ENCODE measurements at places on chromosomes 13 and 19.

GRCh38 chr19:4123615-4124568 is at the start of gene MAP2K2:
Gene MAP2K2 (minus strand): TSS chr19:4124122. CDS start chr19:4123875, 247 bp downstream.
- DNase-seq: peak; percentile 82

- DNase-seq: peak; percentile 99
Measured at GRCh38 chr19:2168619-2169424, 5.1 kb downstream of the DOT1L start.

GRCh38 chr19:29385191-29385795 is 140.5 kb upstream of the VSTM2B start:
- no peak for DNase-seq

GRCh38 chr13:72431981-72432682 is 295.3 kb downstream of the MZT1 start:
- peak; percentile 21 for DNase-seq

DNA sequence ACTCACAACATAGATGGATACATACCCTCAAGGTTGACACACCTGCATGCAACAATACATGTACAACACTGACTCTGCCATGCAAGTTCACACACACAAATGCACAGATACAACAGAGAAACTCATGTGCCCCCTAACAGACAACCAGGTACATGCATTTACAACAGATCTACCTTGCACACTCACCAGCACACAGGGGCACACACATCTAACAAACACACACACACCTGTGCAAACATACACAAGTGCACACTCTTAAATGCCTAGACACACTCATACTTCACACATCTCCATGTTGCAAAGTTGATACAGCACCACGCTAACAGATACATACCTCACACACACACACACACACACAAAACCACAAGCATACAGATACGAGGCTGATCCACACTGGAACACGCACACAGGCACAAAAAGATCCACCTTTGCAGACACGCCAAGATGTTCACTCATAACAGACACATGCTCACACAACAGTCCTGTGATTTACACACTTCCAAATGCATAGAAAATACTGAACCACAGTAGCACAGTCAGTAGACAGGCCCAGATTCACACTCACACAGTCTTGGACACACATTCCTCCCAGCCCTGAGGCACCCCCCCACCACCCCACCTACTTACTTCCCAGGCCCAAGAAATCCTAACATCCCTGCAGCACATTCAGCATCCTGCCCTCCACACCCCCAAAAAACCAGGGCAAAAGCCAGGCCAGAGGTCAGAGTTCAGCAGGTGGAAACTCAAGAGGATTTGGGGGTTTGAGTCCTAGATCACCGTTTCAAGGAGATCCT is 1.4 kb downstream of the LRFN1 start:
- no peak for DNase-seq

GRCh38 chr19:14450168-14450874 is 17.2 kb downstream of the PKN1 start:
- DNase-seq: no peak

Data from iris pigment epithelial cell (primary cell).